T-helper 22 cell (primary cell): ENCODE measurements at places on chromosomes 1 and 21.
A peak's percentile ranks its signal among the peaks of the same experiment; 100 is the strongest.

GRCh38 chr1:180387413-180387812 is 115.0 kb downstream of the ACBD6 start:
- DNase-seq = no peak

DNA sequence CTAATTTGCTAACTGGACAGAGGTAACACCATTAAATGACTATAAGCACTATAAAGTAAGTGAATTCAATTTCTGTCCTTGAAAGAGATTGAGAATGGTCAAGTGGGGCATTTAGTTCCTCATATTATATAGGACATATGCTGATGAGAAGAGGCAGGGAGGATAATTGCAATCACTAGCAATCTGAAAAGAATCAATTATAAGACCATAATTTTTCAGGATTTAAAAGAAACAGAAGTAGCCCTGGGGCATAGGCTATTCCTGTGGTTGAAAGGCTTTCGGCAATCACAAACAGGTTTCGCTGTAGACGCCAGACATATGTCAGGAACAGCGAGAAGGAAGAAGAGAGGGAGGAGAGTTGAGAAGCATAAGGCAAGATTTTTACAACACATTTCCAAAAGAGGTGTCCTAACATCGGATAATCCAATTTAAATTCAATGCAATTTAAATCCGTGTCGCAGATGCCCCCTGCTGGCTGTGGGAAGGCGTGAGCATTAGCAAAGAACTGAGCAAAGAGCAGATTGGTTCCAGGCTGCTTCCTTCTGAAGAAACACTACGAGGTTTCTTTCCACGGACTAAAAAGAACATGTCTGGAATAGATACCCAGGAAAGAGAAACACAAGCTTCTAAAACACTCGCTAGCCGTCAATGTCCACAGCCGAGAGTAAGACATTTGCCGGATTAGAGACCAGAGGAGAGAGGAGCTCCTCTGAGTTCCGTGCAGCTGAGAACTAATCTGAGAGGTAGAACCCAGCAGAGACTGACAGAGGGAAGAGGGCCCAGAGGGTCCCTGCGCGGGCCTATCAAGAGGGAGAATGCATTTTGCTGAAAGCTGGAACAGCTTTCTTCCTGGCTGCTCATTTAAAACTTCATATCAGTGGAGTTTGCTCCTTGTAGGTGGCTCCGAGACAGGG is 27.9 kb downstream of the RGS5 start:
- no peak for DNase-seq

DNA sequence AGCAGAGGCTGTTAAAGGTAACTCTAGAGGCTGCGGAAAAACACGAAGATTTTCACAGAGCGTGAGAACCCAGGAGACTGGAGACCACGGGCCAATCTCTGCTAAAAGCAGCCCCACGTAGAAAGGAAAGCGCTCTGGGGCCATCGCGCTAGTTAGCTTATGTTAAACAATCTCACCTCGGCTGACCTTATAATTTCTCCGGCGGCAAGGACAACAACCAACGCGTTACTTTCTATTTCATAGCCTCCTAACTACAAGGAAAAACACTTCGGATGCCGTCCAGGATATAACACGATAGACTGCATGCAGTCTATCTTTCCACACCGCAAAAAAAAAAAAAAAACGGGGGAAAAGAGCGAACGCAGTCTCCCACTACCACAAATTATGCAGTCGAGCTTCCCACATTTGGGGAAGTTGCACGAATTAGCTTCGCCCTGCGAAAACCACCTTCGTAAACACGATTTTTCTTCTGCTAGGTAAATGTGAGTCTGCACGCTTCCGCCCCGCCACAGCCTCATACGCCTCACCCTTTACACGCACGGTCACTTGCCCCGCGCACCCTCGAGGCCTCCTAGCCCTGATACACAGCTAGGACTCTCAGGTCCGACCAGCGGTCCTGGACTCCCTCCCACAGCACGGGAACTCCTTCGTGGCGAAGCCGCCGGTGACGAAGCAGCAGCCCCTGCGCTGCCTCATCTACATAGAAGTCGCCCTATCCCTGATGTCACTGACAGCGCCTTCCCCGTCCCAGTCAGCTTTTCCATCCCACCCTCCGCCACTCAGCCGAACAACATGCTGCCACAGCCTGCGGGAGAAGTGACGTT is 87.8 kb downstream of the PRKAB2 start:
- peak; percentile 55 for DNase-seq

DNA sequence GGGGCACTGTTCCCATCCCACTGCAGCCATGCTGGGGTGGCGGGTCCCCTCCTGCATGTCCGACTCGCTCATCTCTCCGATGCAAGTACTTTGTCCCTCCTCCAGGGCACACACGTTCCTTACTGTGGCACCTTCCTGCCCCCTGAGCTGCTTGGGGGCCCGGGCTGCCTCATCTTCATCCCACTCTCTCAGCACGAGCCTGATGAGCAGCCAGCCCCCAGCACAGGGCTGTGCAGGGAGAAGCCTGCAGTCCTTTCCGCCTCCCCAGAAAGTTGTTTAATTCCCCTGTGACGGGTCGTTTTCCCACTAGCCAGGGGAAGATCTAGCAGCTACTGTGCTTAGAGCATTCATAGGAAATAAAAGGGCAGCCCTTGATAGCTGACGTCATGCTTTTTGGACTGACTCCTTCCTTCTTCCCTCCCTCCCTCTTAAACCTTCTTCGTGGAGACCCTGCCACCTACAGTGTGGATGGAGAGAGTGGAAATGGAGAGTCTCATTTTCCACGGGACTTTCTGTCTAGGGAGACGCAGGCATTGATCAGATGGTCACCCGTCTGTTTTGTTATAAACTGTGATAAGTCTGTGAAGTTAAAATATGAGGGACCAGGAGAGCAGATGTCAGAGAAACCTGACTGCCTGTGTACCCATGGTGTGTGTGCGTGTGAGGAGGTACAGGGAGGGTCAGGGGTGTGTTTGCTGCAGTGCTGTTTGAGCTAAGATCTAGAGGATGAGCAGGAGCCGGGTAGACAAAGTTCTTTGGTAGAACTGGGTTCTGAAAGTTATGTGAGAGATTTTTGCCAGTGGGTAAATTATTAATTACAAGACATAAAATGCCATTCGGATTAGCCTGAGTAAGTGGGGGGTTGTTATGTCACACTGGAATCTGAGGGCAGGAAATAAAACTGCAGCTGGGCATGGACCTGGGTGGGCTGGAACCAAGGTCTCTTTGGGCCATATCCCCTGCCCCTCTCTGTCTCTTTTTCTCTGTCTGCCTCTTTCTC is 34.3 kb downstream of the GPR137B start:
- no peak for DNase-seq

DNA sequence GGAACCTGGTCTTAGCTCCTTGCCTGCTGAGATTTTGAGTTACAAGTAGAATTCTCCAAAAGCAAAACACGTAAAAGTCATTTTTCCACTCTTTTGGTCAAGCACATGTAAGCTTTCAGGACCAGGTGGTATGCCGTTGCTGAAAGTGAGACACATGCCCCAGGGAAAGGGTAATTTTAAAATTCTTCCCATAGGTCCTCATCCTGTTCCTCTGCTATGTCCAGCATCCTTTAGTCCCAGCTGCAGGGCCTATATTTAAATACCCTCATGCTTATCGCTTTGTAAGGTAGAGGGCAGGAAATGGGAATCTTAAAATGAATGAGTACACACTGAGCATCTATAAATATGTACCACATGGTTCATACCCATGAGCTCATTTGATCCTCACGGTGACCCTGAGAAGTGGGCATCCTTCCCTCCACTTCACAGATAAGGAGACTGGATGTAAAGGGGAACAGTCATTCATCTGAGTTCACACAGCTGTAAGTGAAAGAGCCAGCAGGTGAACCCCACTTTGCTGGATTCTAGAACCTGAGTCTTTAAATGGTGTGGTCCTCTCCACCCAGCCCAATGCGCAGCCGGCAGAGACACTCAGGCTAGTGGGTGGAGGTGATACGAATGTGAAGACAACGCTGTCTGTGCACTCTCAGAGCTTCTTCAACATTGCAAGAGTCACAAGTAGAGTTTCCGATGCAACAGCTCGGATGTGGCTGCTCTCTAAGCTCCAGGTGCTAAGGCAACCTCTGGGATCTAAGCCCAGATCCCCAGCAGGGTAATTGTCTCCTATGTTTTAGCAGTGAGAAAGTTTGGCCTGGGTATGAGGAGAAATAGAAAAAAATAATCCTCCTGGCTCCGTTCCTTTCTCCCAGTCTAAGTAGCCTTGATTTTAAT is 163.5 kb downstream of the PLXNA2 start:
- no peak for DNase-seq

DNA sequence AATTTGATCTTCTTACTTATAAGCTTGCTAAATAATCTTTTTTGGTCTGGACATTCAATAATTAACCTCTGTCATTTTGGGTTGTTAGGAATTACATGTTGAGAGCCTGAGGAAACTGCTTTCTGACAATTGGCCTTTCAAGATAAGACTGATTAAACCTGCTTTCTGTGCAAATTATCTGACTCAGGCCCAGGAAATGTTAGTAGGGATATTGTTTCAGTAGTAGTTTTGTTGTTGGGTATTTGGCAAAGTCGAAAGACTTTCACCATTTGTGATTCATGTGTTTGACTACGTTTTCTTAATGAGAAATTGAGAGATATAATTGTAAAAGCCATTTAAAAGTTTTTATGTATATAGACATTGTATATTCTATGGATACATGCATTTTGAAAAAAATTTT is 81.1 kb upstream of the GPR88 start:
- DNase-seq = no peak

GRCh38 chr1:72649991-72650390 is 367.7 kb upstream of the NEGR1 start:
- DNase-seq = no peak

DNA sequence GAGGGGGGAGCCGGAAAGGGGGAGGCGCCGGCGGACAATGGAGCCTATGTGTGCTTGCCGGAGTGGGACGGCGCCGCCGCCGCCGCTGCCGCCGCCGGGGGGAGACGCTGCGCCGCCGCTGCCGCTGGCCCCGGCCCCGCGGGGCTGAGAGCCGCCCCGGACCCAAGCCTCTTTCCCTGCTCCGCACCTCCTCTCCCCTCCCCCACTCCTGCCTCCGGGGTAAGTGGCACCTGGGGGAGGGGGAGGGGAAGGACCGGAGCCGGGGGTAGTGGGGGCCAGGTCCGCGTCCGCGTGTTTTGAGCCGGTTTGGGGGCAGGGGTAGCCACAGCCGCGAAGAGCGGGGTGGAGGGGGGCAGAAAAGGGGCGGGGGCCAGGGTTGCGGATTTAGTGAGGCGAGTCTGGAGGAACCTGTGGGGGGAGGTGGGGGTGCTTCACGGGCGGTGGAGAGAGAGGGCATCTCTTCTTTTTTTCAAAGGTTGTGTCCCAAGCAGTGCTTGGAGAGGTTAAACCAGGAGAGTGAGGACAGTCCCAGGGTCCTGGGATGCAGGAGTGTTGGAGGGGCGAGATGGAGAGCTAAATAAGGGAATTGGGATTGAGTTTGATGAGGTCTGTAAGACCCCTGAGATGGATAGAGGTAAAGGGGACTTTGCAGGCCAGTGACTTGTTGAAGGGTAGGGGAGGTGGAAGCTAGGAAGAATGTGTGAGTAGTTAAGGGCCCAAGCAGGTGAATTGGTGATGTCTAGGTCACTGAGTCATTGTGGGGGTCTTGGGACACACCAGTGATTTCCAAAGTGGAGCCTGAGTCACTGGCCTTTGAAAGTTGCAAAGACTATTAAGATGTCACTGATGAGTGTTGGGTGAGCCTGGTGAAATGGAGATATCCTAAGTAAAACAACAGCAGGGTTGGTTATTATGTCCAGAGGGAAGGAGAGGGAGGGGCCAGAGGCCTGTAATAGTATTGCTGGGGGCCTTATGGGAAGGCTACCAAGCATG is 59.1 kb downstream of the BCL9 start:
- DNase-seq = no peak

DNA sequence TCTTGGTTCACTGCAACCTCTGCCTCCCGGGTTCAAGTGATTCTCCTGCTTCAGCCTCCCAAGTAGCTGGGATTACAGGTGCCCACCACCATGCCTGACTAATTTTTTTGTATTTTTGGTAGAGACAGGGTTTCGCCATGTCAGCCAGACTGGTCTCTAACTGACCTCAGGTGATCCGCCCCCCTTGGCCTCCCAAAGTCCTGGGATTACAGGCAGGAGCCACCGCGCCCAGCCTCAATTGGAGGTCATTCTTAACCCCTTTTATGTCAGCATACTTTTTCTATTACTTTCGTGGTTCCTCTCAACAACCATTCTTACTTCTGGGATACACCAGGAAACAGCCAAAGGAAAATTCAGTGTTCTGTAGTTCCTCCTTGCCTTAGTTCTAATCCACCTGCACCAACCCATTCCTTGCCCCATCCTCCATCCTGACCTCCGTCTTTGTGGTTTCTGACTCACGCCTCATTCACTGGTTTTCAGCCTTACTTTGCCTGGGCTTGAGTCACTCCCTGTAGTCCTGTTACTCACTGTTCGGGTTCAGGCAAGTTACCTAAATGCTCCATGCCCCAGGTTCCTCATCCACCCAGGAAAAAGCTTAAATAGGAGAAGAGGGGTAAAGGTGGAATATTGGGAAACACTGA is 12.9 kb upstream of the BCL10 start:
- DNase-seq = no peak

- DNase-seq = no peak
Measured at GRCh38 chr1:231896806-231897205, 270.2 kb downstream of the DISC1 start.

- DNase-seq = no peak
Measured at GRCh38 chr1:70819231-70819630, 228.4 kb downstream of the PTGER3 start.

- no peak for DNase-seq
Measured at GRCh38 chr1:116270316-116271057, 102.6 kb upstream of the ATP1A1 start.

DNA sequence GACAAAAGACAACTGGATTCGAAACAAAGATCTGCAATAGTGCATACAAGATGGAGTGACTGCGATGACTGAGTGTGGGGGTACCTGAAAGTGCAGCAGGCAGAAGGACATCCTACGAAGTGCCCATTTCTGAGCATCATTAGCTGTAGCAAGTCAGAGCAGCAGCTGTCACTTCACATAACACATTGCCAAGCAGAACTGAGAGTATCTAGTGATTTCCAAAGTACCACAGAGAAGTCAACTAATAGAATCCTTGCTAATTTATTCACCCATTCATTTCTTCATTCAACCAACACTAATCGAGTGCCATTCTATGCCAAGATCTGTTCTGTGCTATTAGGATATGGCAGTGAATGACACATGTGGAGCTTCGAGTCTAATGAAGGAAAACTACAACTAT is 31.6 kb upstream of the CAMSAP2 start:
- DNase-seq = no peak

GRCh38 chr21:31132574-31133242 is 94.4 kb upstream of the KRTAP19-8 start:
- peak; percentile 65 for DNase-seq

- DNase-seq = no peak
Measured at GRCh38 chr1:175377394-175377793, 184.8 kb upstream of the KIAA0040 start.

- DNase-seq = no peak
Measured at GRCh38 chr1:11967028-11967547, 13.2 kb upstream of the MFN2 start.

DNA sequence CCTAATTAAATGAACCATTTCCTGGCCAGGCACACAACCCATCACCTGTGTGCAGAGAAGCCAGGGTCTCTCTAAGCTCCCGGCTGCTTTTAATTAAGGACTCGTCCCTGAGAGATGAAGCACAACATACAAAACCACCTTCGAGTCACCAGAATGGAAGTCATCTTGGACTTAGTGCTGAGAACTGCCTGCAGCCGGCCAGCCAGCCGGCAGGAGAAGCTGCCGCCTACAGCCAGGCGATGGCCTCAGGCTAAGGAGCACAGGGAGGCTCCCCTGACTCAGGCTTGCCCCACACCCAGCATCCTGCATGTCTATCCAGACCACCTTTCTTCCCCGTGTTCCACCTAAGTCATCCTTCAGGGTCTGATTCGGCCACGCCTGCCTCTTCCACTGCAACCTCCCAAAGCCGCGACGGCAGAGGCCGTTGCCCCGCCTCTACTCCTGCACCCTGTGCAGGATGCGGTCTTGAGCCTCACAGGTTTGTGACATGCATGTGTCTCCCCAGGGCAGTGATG is 83.6 kb downstream of the SLC66A1 start:
- no peak for DNase-seq
